Kidney tubule cell (primary cell): ENCODE measurements at places on chromosomes 2 and 18.

DNA sequence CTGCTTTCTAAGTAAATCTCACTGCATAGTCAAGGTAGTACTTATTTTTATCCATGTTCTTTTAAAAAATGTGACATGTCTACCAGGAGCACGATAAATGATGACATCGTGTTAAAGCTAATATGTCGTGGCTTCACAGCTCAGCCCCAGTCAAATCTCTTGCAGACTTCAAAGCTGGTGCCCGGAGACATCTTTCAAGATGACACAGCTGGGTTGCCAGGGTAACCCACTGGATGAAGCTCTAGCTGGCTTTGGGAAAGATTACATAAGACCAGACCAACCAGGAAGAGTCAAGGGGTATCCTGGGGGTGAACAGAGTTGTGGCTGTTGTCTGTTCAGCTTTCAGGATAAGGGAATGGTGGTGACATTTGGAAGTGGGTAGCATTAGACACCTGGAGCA lies 67.8 kb downstream of the VSNL1 start:
- no peak for DNase-seq

DNA sequence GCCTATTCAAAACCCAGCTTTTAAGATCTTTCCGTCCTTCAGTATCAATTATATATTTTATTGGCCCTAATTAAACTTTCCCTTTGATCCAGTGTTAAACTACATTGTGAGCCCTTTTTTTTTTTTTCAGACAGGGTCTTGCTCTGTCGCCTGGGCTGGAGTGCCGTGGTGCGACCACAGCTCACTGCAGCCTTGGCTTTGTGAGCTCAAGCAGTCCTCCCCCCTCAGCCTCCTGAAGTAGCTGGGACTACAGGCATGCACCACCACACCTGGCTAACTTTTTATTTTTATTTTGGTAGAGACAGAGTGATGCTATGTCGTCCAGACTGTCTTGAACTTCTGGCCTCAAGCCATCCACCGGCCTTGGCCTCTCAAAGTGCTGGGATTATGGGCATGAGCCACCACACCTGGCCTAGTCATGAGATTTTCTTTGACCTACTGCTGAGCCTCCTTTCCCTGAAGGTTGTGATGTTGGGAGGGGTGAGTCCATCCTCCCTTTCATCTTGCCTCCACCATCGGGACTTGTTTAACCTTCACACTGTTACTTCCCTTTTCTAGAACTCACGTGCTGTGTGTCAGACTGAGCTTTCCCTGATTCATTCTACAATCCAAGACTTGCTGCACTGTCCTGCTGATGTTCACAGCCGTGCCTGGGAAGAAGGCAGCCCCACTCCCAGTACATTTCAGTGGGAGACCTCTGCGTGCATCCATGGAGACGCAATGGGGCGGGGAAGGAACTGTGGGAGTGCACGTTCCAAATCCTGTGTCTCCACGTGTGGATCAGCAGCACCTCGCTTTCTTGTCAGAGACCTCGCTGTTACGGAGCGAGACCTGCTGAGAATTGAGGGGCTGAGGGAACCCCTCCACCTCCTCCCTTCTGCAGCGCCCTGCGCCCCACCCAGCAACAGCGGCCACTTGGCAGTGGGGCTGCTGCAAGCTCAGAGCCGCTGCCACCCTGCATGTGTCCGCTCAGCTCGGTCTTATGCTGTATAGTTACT lies 10.8 kb downstream of the OXER1 start:
- DNase-seq: no peak

DNA sequence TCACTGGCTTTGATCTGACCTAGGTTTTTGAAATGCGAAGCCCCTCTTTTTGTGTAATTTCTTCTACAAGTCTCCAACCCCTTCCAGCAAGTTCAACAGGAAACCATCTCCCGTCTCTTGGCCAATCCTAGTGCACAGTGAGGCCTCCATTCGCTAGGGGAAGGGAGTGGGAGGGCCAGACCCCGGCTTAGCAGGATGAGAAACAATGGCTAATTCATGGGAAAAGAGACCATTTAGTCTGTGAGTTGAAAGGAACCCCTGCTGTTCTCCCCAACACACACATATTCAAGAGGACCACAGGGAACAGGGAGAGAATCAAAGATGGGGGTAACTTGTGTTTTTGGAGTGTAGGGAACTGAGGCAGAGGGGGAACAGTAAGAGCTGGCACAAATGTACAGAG lies 83.0 kb downstream of the RTN4 start:
- no peak for DNase-seq

GRCh38 chr2:26540961-26541360 lies 63.0 kb upstream of the OTOF start:
- no peak for DNase-seq

- no peak for DNase-seq
Measured at GRCh38 chr2:238473014-238473413, 46.3 kb downstream of the ASB1 start.

DNA sequence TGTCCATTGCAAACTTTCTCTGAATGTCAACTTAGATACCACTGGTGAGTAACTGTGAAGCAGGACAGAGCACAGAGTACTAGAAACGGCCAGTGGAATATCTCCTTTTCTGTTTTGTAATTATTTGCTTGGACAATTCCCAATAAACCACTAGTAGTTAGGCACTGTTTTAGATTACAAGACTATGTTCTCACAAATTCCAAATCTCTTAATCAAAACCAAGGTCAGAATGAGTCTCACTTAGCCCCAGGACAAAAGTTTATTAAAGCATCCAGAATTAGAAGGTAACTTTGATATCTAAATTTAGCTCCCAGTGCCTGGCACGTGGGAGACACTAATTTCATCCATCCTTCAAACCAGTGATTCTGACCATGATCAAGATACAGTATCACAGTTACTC lies 89.0 kb downstream of the ZNF521 start:
- DNase-seq: no peak

GRCh38 chr2:128269990-128270671 lies 48.5 kb downstream of the HS6ST1 start:
- DNase-seq: no peak

GRCh38 chr2:185202381-185202780 lies 536.2 kb upstream of the FSIP2 start:
- DNase-seq: no peak

DNA sequence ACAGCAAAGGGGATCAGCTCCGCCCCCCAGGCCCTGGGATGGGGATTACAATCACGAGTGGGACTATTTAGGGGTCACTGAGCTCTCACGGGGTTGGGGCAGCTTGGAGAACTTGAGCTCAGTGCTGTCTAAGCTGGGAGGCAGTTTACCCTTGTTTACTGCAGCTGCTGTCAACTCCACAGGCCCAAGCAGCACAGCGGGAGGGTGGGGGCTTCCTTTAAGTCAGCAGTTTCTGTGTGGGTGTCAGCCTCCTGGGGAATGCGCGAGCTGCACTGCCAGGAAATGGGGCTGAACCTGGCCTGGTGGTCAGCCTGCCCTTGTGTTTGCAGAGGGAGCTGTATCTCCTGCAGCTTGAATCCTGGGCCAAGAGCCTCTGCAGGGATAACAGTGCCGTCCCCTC lies 29.8 kb downstream of the TOGARAM2 start:
- no peak for DNase-seq

GRCh38 chr2:242011991-242012764 lies 142.6 kb downstream of the RTP5 start:
- DNase-seq: no peak

DNA sequence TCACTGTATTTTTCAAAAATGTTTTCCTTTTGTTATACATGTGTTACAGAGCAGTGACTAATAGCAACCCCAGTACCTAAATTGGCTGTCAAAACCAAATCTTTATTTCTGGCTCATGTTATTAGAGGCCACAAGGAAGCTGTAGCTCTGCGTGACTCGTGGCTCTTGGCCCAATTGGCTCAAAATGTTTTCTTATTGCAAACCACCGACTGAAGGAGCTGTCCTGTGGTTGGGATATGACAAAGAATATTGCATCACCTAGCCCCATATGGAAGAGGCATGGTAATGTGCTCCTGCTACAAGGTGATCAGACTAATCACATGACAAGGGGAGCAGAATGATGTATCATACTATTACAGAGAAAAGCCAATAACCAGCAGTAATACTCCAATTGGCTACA lies 1058.5 kb downstream of the CBLN2 start:
- DNase-seq: peak; percentile 55

- no peak for DNase-seq
Measured at GRCh38 chr2:163200741-163201140, 362.2 kb upstream of the KCNH7 start.

GRCh38 chr2:42890791-42891355 lies 98.5 kb upstream of the HAAO start:
- DNase-seq: no peak
